Panc1 (cell line): ENCODE measurements at places on chromosomes 6 and 20.

DNA sequence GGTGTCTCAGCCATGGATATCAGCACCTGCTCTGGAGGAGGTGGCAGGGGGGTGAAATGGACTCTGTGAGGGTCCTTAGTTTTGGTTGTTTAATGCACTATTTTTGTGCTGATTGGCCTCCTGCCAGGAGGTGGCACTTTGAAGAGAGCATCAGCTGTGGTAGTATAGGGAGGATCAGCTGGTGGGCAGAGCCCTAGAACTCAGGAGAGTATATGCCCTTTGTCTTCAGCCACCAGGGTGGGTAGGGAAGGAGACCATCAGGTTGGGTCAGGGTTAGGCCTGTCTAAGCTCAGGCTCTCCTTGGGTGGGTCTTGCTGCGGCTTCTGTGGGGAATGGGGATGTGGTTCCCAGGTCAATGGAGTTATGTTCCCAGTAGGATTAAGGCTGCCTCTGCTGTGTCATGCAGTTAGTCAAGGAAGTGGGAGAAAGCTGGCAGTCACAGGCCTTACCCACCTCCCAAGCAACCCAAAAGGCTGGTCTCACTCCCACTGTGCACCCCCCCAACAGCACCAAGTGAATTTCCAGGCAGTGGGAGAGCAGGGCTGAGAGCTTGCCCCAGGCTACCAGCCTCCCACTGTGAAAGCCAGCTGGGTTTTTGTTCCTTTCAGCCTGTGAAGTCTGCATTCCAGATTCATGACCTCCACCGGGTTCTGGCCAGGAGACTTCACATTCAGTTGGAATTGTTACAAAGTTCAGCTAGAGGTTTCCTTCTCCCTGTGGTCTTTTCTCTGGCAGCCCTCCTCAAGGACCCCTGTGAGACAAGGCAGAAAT, 5.7 kb upstream of the OSTM1 start:
- no peak for DNase-seq

- DNase-seq = no peak
These were observed 183.1 kb upstream of the RALGAPA2 start for GRCh38 chr20:20895537-20895936.

- no peak for DNase-seq
These were observed 154.3 kb upstream of the RPS6KA2 start for GRCh38 chr6:166781331-166781730.

DNA sequence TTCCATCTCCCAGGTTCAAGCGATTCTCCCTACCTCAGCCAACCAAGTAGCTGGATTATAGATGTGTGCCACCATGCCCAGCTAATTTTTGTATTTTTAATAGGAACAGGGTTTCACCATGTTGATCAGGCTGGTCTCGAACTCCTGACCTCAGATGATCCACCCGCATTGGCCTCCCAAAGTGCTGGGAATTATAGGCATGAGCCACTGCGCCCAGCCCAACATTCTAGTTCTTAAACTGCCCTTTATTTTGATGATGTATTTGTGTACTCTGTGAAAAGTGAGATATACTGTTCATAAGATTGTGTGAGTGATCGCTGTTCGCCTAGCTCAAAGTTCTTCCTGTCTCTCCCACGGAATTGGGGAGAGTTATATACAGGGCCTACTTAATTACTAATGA, 93.1 kb downstream of the HFE start:
- no peak for DNase-seq

GRCh38 chr6:54198134-54198533, 86.9 kb downstream of the MLIP start:
- no peak for DNase-seq

GRCh38 chr6:317448-318144, 25.3 kb downstream of the DUSP22 start:
- no peak for DNase-seq

DNA sequence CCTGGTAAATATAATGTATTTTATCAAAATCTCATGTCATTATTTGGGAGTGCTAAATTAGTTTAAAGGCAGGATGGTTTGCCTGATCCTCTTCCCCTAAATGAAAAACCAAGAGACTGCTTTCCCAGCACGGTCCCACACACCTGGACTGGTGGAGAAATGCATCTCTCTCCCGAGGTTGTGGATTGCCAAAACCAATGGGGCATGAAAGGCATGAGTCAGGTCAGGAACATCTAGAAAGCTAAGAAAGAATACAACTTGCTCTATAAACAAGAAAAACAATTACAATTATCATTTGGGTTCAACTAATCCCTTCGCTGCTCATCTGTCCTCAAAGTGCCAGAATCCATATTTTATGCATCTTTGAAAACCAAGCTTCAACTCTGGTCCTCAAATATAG, 308.3 kb upstream of the IRAK1BP1 start:
- DNase-seq = no peak

GRCh38 chr6:108566406-108566805, 5.7 kb downstream of the FOXO3 start:
- no peak for DNase-seq

DNA sequence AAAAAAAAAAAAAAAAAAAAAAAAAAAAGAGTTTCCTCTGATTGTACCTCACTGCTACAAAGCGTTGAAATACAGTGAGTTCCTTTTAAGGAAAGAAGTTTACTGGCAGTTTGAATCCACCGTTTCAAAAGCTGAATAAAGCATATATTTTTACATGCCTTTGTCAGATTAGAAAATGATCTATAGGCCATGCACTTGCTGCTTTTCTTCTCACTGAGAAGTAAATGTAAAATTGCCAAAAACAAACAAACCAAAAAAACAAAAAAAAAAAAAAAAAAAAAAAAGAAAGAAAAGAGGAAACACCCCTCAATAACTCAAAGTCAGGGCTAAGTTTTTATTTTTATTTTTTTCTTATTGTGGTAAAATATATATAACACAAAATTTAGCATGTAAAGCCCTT, 81.9 kb downstream of the LYRM4 start:
- no peak for DNase-seq

GRCh38 chr6:169079650-169080049, 174.0 kb downstream of the THBS2 start:
- no peak for DNase-seq
